ENCODE measurements at places on chromosomes 16 and 17.

- DNase-seq: no peak
Observed at GRCh38 chr16:35184356-35184870, 1725.0 kb downstream of the TP53TG3F start.

GRCh38 chr17:66767154-66767933, 67.6 kb upstream of the CACNG5 start:
- DNase-seq: no peak

GRCh38 chr16:67805718-67806427, 487 bp downstream of the RANBP10 start:
- no peak for DNase-seq

GRCh38 chr16:86714166-86714565, 135.8 kb downstream of the FOXL1 start:
- no peak for DNase-seq

GRCh38 chr16:27824786-27825185, 238.7 kb downstream of the GSG1L start:
- no peak for DNase-seq

GRCh38 chr16:14566599-14566998, 63.5 kb downstream of the PARN start:
- DNase-seq: no peak

GRCh38 chr17:78255029-78255656, 23.7 kb downstream of the TMEM235 start:
- no peak for DNase-seq

DNA sequence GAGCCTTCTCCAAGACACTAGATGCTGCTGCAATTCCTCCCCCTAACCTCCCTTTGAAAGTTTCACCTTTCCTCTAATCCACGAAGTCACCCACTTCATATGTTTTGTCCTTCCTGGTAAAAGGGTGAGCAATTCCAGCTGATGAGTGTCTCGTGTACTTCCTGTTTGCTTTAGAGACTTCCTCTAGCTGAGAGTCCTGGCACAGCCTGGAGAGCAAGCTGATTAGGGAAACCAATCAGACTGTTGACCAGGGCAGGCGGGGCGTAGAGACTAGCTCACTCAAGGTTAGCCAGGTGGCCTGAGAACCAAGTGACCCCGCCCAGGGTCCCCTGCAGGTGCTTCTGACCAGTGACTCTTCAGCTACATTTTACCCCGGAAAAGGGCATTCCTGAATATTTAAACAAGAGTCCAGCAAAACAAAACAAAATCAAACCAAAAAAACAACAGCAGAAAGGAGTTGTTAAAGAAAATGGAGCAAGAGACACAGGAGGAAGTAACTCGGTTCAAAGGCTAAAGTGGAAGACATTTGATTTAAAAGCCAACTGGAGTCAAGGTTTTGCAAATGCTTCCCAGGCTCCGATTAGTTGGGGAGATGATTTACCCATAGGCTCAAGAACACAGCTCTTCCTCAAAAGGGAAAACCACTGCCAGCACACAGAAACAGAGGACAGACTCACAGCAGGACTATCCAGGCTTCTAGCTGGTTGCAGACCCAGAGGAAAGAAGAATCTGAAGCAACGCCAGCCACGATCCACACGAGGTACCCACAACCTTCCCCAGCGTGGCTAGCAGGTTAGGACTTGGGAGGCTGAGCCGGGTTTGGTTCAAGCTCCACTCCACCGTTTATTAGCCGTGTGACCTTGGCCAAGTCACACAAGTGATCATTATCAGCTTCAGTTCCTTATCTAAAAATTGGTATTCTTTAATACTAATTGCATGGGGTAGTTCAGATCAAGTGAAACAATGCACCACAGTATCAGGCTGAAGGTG, 13.4 kb downstream of the HSPB9 start:
- DNase-seq: no peak

DNA sequence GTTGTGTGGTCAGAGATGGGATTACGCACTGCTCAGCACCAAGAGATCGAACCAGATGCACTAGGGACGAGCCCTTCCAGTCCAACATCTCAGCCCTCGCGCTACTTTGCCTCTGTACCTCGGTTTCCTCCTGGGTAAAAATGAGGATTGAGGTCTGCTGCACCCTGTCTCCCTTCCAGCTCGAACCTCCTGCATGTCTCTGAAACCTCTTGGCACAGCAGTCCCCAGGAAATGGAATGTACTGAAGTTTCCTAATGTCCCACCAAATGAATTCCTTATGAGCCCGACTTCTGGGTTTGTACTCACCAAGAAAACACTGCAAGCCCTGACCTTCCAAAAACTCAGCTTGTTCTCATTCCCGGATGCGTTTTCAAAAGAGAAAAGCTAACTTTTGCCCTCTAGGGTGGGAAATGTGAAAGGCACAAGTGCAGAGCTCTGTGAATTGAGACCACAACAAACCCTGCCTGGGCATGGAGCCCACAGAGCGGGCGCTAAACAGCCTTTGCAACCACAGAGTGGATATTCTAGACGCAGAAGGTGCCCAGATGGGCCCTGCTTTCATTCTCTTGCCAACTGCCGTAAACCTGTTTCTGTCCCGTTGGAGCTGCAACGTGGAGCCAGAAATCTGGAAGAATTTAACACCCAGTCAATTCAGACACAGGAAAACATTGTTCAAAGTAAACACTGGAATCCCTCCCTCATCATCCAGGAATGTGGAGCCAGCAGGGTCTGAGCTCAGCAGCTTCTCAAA, 10.3 kb downstream of the CDRT4 start:
- no peak for DNase-seq

- no peak for DNase-seq
Observed at GRCh38 chr17:82334204-82334621, 647 bp upstream of the SECTM1 start.

GRCh38 chr16:46828943-46829342, 2.0 kb downstream of the C16orf87 start:
- DNase-seq: no peak

DNA sequence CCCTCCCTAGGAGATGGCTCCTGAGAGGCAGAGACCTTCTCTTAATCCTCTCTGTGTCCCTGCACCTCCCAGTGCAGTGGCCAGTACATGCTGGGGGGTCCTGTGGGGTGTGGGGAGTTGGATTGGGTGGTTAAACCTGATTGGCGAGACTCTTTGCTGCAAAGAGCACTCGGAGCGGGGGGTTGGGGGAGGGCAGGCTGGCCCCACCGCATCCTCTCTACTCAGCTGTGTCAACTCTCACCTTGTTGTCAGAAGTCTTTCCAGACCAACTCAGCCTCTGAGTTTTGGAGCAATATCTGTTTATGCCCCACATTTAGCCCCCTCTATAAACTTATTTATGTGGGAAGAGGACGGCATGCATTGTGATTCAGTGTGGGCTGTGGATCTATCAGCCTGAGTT, 40.0 kb downstream of the SMARCE1 start:
- no peak for DNase-seq

DNA sequence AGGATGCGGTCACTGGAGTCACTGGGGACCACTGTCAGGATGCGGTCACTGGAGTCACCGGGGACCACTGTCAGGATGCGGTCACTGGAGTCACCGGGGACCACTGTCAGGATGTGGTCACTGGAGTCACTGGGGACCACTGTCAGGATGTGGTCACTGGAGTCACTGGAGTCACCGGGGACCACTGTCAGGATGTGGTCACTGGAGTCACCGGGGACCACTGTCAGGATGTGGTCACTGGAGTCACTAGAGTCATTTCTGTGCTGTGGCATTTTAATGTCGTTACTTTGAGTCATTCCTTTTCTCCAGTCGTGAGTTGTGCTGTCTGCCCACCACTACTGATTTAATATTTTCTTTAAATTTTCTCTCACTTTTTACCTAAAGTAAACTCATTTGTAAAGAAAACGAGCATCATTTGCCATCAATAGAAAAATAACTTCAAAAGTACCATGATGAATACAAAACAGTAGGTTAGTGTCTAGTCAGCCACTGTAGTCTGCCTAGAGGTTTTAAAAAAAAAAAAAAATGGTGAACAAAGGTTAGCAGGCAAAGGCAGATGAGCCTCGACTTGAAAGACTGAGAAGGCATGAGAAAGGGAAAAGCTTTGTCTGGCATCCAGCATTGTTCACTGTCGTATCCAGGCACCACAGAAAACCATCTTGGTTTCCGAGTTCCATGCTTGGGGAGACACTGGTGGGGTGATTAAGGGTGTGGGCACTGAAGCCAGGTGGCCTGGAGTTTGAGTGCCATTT, 346.6 kb downstream of the SNX29 start:
- no peak for DNase-seq

DNA sequence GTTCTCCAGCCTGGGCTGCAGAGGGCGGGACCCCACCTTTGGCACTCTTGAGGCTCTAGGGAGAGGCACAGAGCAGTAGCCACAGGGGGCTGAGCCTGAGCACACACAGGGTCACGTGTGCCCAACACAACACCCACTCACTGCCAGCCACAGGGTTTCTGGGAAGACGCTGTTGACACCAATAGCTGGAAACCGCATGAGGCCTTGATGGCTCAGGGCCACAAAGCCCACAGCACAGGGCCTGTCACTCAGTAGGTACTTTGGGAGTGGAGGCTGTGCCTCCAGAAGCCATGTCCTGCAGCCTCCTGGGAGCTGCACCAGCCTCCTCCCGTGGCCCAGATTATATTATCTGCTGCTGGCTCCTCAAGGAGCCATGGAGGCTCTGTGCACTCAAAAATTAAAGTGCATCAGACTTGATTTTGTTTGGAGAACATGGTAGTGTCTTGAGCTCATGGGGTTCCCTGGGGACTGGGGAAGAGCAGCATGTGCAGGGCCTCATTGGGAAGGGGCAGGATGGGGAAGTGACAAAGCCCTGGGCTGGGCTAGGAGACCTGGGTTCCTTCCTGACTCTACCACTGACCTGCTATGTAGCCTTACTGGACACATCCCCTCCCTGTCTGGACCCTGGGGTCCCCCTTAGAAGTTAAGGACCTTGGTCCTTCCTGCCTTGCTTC, 12.5 kb upstream of the SREBF1 start:
- peak; percentile 57 for DNase-seq

- no peak for DNase-seq
Observed at GRCh38 chr17:38892083-38892482, 22.2 kb downstream of the LASP1 start.

- no peak for DNase-seq
Observed at GRCh38 chr17:32357615-32358014, 7.7 kb downstream of the ZNF207 start.

DNA sequence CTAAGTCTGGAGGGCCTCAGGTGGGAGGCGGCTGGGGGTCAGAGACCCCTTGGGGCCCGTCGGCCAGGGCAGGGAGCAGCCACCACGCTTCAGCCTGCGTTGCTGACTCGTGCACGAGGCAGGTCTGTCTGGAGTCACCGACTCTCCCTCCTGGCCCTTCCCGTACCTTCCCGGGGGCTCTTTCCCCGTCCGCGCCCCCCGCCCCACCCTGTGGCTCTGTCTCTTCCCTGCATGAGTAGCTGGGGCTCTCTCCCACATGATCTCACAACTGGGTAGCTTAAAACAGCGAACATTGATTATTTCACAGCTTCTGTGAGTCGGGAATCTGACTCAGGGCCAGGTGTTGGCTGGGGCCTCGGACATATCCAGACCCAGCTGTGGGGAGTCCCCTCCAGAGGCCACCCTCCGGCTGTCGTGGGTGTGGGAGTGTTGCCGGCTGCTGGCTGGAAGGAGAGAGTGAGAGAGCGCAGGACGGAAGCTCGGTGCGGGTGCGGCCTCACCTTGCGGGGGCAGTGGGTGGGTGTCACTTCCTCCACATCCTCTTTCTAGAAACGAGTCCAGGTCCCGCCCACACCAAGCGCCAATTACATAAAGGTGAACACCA, 17.3 kb downstream of the BAHCC1 start:
- DNase-seq: peak; percentile 26

GRCh38 chr16:86710602-86710950, 132.2 kb downstream of the FOXL1 start:
- no peak for DNase-seq

GRCh38 chr17:82424001-82424862, 5.8 kb upstream of the OGFOD3 start:
- peak; percentile 30 for DNase-seq

GRCh38 chr16:87608400-87608985, 6.2 kb downstream of the JPH3 start:
- peak; percentile 20 for DNase-seq

- DNase-seq: no peak
Observed at GRCh38 chr16:533391-534123, 6.0 kb downstream of the CAPN15 start.

DNA sequence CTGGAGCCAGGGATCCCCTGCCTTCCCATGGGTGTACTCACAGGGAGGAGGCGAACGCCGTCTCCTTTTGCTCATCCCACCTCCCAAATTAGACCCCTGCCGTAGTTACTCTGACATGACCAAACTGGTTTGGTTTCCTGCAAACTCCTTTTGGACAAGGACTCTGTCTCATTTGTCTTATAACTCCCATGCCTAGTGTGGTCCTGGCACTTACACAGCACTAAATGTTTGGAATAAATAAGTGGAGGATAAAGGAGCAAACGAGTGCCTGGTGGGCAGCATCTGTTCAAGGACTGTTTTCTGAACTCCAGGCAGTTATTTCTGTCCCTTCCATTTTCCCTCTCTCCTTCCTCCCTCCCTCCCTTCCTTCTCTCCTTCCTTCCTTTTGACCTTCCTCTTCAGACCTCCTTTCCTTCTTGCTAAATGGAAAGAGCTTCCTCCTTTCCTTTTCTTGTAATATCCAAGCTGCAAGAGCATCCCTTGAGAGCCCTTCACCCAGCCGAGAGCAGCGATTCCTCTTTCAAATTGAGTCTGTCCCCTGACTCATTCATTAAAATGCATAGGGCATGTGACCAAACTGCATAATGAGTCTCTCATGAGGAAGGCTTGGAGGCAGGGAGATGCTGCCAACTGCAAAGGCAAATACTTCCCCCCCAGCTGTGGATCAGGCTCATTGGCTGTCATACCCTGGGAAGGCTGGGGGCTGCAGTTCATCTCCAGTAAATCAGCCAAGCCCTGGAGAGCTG, 36.8 kb downstream of the CHD9 start:
- DNase-seq: no peak

DNA sequence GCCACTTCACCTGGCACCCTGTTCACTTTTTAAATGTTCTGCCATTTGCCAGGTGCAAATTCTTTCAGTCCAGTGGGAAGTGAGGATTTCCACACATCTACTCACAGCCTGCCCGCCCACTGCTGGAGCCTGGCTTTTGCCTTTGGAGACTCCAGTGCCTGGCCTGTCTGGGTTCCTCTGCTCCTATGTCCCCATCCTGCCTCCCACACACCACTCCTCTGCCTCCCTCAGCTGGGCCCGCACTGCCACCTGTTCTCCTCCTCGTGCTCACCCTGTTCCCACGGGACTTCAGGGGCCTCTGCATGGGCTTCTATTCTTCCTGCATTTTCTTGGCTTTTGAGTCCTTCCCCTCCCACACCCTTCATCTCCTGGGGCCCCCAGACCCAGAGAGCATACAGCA, 7.9 kb upstream of the NDRG4 start:
- no peak for DNase-seq

GRCh38 chr17:72667096-72668063, 425.1 kb downstream of the SLC39A11 start:
- DNase-seq: no peak

DNA sequence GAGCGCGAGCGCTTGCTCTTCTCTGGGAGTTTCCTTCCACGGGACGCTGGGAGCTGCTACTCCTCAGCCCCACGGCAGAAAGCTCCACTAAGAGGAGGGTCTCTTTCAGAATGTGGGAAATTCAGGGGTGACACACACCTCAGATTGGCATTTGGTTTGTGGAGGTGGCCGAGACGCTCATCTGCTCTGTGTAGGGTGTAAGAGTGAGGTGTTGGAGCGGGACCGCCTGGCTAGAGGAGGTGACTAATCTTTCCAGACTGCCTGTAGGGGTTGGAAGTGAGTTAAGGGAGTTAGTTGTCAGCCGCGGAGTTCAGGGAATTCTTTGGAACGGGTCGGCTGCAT, 735 bp downstream of the PSMD11 start:
- DNase-seq: peak; percentile 3

GRCh38 chr17:37643869-37644268, 623 bp upstream of the DDX52 start:
- no peak for DNase-seq

Measured in stimulated activated CD8-positive, alpha-beta memory T cell treated with anti-CD3 and anti-CD28 coated beads, Interleukin-15, amount 100 ng/mL, for 24 hours (primary cell).